Calu3 (cell line): ENCODE measurements at places on chromosomes 11 and 22.
A peak's percentile ranks its signal among the peaks of the same experiment; 100 is the strongest.

- DNase-seq: no peak
Measured at GRCh38 chr11:46248289-46249102, 29.0 kb upstream of the CREB3L1 start.

DNA sequence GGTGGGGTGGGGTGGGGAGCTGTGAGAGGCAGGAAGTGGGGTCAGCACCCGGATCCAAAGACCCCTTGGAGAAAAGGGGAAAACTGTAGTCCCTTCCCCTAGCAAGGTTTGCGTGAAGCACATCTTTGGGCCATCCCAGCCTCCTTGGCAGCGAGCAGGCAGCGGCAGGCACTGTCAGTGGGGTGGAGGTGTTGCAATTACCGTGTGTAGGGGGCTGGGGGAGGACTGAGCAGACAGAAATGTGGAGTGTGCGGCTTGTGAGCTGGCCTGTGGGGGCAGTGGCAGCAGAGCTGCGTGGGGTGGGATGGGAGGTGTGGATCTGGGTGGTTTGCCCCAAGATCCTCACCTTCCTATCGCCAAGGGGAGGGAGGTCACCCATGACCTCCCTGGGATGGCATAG is 16.4 kb downstream of the DAGLA start:
- DNase-seq: peak; percentile 32

- DNase-seq: no peak
Measured at GRCh38 chr11:83493917-83494316, 207.8 kb upstream of the CCDC90B start.

DNA sequence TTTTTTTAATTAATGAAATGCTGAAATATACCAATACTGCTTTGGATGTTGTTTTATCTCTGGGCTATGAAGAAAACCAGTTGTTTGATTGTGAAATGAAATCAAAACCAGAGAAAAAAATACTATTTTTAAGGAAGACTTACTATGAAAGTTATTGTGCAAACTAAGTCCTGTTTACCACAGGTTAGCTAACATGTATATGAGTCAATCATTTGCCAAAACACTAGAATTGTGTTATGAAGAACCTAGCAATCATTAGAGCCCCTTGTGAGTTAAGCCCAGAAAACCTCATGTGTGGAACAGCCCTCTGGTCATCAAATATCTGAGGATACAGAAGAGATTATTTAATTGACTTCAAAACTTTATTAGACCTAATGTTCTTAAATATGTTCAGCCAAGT is 83.7 kb downstream of the FAT3 start:
- no peak for DNase-seq

DNA sequence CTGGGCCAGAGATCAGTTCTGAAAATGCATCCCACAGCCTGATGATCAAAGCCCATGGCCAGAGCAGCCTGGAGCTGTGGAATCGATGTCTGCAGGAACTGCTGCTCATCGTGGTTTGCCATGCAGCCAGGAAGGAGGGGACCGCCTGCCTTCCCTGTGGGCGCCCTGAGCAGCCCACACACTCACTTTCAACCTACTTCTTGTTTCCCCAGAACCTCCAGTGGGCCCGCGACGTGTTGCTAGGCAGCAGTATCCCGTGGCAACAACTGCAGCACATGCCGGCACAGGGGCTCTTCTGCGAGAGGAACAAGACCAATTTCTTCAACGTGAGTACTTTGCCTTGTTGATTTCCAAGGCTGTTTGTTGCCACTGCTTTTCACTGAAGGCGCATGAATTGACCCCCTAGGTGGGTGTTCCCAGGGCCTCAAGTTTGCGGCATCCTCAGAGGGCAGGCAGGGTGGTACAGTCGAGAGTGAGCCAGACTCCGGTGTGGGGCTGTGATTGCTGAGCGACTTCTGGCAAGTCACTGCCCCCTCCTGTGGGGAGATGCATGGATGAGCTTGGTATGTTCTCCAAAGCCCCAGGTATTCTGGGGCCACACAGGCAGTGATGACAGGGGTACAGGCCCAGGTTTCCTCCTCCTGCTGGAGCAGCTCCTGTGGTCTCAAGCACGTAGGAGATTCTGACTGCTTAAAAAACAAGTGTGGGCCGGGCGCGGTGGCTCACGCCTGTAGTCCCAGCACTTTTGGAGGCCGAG is 47.0 kb upstream of the SUSD2 start:
- no peak for DNase-seq

DNA sequence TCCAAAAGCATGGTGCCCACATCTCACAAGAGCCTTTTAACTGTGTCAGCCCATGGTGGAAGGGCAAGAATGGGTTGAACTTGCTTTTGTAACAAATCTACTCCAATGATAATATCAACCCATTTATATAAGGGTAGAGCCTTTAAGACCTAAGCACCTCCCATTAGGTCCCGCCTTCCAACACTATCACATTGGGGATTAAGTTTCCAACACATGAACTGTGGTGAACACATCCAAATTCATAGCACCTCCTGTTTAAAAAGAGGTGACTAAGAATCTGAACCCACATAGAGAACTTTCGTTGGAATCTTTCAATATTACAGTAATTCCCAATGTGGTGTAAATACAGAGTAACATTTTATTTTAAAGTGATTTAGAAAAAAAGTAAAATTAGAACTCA is 9.2 kb upstream of the CNTF start:
- DNase-seq: no peak

DNA sequence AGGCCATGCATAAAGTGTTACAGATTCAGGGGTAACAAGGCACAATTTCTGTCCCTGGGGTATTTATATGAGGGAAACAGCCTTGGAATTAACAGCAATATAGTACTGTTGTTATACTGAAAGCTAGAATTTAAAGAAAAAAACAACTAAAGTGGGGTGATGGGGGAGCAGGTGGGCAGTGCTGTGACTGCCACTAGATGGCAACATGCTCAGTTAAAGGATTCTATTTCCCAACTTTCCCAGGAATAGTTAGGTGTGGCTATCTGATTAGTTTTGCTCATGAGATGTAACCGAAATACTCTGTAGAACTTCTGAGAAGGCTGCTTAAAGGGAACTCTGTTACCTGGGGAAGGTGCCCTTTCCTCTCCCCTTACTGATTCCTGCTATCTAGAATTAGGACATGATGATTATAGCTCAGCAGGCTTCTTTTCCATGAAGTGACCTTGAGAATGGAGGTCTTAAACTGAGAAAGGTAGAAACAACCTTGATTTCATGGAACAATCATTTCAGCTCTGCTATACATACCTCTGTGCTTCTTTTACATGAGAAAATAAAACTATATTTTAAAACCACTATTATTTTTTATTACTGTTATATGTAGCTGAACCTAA is 102.6 kb downstream of the RELT start:
- DNase-seq: peak; percentile 20

- DNase-seq: no peak
Measured at GRCh38 chr11:61110255-61111049, 8.2 kb downstream of the CD5 start.

DNA sequence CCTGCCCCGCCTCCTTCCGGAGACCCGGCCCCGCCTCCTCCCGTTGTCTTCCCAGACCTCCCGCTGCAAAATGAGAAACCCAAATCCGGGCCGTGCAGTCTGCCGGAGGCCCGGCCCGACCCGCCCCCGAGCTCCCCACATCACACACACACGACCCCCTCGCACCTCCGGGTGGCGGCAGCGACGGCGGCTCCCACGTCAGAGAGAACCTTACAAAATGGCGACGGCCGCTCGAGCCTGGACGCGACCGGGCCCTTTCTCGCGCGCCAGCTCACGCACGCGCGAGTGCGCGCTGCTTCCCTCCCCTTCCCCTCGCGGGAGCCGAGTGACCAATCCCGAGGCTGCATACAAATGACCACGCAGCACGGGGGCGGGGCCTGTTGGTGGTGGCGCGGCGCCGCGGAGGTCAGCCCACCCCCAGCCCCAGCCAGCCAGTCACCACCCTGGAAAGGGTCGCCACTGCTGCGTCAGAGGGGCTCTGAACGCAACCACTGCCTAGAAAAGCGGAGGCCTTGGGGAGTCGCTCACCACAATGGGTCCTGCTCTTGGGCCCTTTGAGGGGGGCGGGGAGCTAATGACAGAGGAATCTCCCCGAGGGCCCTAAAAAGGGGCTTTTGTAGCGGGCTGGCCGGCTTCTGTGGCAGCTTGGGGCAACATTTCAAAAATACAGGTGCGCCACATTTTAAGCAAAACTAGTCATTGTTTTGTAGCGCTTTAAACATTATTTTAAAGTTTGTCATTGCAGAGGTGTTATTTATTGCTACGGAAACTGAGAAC is at the start of gene RBM4B:
Gene RBM4B, minus strand, starts transcription at position 289 of the 777 bp plus-strand sequence. CDS start 808 bp downstream, outside the sequence.
- DNase-seq: peak; percentile 97

DNA sequence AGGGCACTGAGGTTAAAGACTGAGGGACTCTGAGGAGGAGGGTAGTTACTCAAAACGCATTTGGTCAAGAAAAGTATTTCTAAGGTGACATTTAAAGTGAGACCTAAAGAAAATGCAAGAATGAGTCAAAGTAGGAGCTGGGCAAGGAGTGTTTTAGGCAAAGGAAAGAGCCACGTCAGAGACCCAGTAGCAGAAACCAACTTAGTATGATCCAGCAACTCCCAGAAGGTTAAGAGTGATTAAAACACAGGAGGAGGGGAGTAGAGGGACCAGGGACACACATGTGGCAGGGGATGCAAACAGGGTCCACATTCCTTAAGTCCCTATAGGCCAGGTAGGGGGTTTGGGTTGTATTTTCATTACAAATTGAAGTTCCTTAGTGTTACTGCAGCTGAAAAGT is 24.3 kb upstream of the CCDC34 start:
- no peak for DNase-seq

- peak; percentile 79 for DNase-seq
Measured at GRCh38 chr22:41576877-41577276, 12.8 kb downstream of the PMM1 start.

- no peak for DNase-seq
Measured at GRCh38 chr11:121838571-121838970, 277.4 kb downstream of the BLID start.

GRCh38 chr11:64814712-64815187 is 4.4 kb upstream of the MEN1 start:
- no peak for DNase-seq

DNA sequence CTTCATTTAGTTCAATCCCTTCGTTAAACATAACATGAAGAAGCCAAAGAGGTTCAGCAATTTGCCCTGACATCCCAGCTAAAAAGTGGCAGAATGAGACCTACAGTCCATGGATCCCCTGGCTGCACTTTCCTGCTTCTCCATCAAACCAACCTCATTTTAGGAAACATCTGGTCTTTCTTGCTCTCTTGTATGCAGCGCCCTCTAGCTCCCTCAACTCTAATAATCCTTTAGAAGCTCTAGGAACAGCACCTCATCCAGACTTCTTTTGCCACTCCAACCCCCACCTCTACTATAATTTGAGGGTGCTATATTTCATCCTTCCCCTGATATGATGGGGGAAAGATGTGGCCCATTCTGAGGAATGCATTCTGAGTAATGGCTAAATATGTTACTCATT is 7.4 kb downstream of the CNTF start:
- peak; percentile 27 for DNase-seq

- DNase-seq: no peak
Measured at GRCh38 chr11:70029861-70030380, 48.2 kb upstream of the ANO1 start.

DNA sequence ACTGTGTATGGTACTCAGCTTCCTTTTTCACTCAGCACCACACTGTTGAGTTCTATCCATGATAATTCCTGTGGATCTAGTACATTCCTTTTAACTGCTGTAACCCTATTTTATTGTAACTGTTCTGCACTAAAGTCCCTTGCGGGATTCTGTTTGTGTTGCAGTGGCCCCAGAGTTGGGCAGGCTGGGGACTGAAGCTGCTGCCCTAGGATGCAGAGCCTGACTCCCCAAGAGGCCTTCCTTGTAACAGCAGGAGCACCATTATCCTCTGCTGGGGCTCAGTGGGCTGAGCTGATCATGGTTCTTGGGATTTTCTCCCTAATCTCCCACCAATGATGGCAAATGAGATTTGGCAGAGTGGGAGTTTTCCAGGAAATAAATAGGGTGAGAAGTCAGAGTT is 77.7 kb downstream of the CABIN1 start:
- no peak for DNase-seq

DNA sequence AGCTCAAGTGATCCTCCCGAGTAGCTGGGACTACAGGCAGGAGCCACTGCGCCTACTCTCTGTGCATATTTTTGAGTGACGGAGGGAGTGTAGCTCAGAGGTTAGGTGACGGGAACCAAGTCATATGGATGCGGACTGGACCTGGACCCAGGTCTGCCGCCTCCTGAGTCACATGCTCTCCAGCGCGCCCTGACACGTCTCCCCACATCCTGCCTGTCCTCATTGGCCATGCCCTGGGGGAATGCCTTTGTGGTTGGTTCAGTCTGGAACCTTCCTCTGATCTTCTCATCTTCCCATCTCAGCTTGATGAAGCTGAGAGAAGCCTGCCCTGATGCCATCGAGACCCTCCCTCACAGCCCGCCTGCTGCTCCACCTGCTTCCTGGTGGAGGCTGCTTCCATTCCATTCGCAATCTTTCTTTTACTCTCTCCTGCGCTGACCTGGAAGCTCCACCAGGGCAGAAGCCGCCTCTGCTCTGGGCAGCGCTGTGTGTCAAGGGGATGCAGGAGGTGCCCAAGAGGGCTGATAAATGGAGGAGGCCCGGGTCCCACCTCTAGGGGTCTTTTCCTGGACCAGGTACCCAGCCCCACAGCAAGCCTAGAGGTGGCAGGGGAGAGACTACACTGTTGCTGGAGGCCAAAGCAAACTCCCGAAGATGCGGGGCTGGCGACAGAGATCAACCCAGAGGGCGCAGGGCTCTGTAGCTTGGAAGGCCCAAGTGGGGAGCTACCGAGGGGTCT is 13.9 kb upstream of the BAIAP2L2 start:
- DNase-seq: no peak

- DNase-seq: no peak
Measured at GRCh38 chr11:132639986-132640385, 892.3 kb downstream of the OPCML start.

DNA sequence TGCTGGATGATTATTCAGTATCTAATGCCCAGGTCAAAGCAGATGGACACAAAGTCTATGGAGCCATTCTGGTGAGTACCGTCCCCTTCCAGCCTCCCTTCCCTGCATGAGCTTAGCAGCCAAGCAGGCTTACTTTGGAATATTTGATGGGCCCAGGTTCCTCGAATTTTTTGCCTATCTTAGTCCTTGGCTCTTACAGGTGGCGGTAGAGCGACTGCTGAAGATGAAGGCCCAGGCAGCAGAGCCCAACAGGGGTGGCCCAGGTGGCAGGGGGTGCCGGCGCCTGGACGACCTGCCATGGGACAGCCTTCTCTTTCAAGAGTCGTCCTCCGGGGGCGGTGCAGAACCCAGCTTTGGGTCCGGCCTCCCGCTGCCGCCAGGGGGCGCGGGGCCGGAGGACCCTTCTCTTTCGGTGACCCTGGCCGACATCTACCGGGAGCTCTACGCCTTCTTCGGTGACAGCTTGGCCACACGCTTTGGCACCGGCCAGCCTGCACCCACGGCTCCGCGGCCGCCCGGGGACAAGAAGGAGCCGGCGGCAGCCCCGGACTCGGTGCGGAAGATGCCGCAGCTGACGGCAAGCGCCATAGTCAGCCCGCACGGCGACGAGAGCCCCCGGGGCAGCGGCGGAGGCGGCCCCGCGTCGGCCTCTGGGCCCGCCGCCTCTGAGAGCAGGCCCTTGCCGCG is 741 bp upstream of the TMEM179B start:
- peak; percentile 93 for DNase-seq

- DNase-seq: no peak
Measured at GRCh38 chr11:72568861-72569260, 105.4 kb downstream of the PDE2A start.
